ENCODE measurements at places on chromosomes 12 and 14.

GRCh38 chr14:96745500-96746051, 51.6 kb upstream of the VRK1 start:
- DNase-seq = no peak

- no peak for DNase-seq
These were observed 108.5 kb downstream of the ANO6 start for GRCh38 chr12:45324391-45324790.

DNA sequence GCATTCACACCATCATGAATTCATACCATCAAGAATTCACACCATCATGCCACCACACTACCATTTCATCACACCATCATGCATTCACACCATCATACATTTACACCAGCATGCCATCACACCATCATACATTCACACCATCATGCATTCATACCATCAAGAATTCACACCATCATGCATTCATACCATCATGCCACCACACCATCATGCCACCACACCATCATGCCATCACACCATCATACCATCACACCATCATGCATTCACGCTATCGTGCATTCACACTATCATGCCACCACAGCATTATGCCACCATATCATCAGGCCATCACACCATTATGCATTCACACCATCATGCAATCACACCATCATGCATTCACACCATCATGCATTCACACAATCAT, 79.7 kb downstream of the ANO2 start:
- no peak for DNase-seq

DNA sequence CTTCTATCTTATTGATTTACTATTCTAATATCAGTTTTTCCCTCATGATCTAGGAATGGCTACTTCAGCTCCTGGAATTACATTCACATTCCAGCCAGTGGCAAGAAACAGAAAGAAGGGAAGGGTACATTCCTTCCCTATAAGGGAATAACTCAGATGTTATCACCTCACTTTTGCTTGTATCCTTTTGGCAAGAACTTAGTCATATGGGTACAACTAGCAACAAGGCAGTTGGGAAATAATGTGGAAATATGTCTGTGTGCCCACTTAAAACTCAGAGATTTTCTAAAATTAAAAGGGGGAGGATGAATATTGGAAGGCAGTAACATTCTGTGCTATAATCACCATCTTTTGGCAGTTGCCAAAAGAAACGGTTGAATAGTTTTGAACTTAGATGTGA, 85.6 kb downstream of the MSRB3 start:
- no peak for DNase-seq

DNA sequence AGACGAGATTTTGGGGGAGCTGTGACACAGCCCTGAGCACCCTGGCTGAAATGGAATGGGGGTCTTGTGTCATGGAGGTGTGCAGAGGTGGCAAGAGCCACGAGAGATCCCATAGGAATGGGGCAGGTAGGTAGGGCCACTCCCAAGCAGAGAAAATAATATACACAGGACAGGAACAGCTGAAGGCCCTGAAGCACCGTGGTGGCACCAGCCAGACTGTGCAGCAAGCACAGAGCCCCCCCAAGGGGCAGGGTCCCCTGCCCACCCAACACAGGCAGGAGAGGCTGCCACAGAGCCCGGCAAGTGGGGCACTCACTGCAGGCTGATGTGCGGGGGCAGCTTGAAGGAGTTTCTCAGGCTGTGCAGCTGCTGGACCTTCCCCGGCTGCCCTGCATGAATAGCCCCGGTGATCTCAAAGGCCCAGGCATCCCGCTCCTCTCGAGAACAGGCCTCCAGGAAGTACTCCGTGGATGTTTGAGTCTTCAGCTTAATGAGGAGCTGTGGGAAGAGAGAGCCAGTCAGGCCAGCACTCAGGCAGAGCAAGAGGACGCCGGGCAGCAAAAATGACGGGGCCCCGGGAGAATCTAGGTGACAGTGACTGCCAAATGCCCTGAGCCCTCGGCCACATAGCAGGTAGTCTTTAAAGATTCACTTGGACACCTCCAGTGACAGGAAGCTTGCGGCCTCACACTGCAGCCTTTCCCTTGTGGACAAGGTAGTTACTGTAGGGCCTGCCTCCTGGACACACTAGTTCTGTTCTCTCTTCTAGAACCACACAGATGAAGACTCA, 16.7 kb downstream of the PLEK2 start:
- no peak for DNase-seq

DNA sequence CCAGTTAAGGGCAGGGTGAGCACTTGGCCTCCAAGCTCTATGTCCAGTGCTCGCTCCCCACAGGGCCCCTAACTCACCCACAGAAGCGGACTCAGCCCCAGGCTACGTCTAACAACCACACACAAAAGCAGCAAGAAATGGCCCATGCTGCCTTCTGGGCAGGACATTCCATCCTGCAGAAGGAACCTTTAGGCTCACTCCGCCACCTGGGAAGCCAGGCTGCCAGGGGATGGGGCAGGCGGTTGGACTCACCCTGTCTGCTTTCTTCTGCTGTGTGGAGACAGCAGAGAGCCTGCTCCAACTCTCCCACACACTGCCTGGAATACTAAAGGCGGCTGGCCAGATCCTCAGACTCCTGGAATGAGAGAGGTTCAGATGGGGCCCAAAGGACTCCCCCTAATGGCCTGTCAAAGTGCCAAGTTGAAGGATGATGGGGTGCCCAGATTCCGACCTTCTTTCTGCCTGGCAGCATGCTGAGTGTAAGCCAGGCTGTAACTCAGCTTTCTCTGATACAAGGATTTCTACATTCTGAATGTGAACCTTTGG, 27.7 kb upstream of the BLTP3B start:
- no peak for DNase-seq

GRCh38 chr12:64608901-64609535, 1.3 kb upstream of the RASSF3 start:
- no peak for DNase-seq

GRCh38 chr14:77980475-77981321, 180.8 kb downstream of the ADCK1 start:
- no peak for DNase-seq
